ENCODE measurements at places on chromosomes 12 and 14. TPM values are rescaled to one million over a fixed set of nuclear protein-coding genes. Genes with fewer than 3 reads are reported as not detected.

Gene KRT3
- total RNA-seq: not detected

- H3K4me3 ChIP-seq: no peak overlapping the region
- H3K27me3 ChIP-seq: peaks cover 30% of the 10 kb centered on the region
- no peak overlapping the region for H3K27ac ChIP-seq
- H3K4me1 ChIP-seq: no peaks in the 10 kb centered on the region
These were observed 2.0 kb upstream of the MYH6 start for GRCh38 chr14:23409966-23410635.

Gene LAG3
- total RNA-seq: not detected

DNA sequence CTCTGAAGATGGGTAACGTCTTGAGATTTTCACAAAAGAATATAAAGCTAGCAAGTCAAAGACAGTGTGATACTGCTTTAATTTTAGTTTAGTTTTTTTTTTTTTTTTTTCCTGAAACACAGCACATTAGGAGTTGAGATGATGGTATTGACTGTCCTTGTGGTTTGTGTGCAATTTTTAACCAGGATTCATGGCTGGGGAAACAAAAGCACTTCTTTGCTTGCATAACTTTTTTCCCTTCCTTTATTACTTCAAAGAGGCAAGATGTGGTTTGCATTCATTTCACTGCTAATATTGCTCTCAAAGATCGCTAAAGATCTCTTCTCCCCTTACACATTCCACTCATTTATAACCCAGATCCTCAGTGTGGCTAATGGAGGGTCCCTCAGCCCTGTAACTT is 157.1 kb upstream of the PZP start:
- H3K4me3 ChIP-seq: no peak overlapping the region
- no peaks in the 10 kb centered on the region for H3K27me3 ChIP-seq
- no peaks in the 10 kb centered on the region for H3K36me3 ChIP-seq
- H3K27ac ChIP-seq: no peak overlapping the region
- peaks cover 11% of the 10 kb centered on the region for H3K4me1 ChIP-seq

DNA sequence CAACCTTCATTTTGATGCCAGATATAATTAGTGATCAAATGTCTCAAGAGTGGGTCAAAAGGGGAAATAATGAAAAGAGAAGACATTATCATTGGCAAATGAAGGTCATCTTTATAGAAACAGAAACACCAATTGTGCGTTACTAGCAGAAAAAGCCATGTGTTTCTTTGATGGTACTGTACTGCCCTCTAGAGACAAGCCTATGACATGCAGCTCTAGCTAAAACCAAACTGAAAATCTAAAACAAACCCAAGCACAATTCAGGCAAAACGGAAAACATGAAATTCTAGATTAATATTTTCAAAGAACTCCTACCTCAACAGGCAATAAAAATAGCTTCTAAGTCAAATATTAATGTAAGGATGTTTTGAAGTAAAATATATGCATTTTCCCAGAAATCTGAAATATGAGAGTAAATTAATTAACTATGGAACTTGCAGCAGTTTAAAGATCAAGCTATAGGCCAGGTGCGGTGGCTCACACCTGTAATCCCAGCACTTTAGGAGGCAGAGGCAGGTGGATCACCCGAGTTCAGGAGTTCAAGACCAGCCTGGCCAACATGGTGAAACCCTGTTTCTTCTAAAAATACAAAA is 115.4 kb downstream of the KLHL28 start:
- H3K27ac ChIP-seq: no peak overlapping the region
- no peak overlapping the region for H3K4me3 ChIP-seq
- H3K27me3 ChIP-seq: no peaks in the 10 kb centered on the region

- peaks cover 45% of the 10 kb centered on the region for H3K4me1 ChIP-seq
- no peak overlapping the region for H3K4me3 ChIP-seq
- no peaks in the 10 kb centered on the region for H3K36me3 ChIP-seq
- no peaks in the 10 kb centered on the region for H3K27me3 ChIP-seq
- no peak for DNase-seq
These were observed 26.2 kb downstream of the KITLG start for GRCh38 chr12:88553941-88554658.

- H3K27me3 ChIP-seq: no peaks in the 10 kb centered on the region
- H3K27ac ChIP-seq: no peak overlapping the region
- peaks cover 52% of the 10 kb centered on the region for H3K36me3 ChIP-seq
- no peak overlapping the region for H3K4me3 ChIP-seq
- H3K4me1 ChIP-seq: no peaks in the 10 kb centered on the region
These were observed 39.5 kb upstream of the TOMM20L start for GRCh38 chr14:58356268-58356667.

Gene ORMDL2
- total RNA-seq: 19.7 TPM

Gene IFNG
- total RNA-seq: not detected

DNA sequence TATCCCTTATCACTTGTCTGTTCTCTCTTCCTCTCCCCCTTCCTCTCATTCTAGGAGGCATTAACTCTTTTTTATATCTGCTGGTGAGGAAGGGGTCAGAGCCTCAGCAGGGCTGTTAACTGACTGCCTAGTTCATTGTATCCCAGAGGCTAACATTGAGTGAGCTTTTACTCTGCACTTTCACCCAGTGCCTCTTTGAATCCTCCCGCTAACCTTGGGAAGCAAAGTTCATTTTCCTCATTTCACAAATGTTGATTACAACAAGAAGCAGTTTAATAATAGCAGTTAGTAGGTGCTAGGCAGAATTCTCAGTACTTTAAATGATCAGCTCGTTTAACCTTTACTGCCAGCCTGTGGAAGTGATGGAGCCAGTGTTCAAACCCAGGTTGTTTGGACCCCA is 75.5 kb downstream of the POLR3B start:
- peaks cover 36% of the 10 kb centered on the region for H3K36me3 ChIP-seq
- DNase-seq: no peak
- no peaks in the 10 kb centered on the region for H3K27me3 ChIP-seq
- H3K27ac ChIP-seq: no peak overlapping the region

DNA sequence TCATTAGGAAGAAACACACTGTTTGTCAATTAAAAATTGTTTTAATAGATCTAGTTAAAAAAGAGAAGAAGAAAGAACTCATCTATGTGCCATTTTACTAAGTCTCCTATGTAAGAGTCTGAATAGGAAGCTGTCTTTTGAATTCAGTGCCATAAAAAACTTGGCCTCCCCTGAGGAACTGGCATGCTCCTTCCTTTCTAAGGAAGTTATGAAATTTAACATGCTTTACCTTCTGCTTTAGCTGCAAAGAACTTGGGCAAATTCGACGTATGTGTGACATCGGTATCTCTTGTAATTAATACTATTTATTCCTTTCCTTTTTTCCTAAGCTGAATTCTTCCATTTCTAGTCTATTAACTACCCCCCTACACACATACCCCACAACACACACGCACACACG is 12.5 kb downstream of the TM7SF3 start:
- DNase-seq: no peak
- no peak overlapping the region for H3K4me3 ChIP-seq
- no peak overlapping the region for H3K27ac ChIP-seq
- H3K27me3 ChIP-seq: no peaks in the 10 kb centered on the region
- H3K36me3 ChIP-seq: peaks cover 16% of the 10 kb centered on the region

DNA sequence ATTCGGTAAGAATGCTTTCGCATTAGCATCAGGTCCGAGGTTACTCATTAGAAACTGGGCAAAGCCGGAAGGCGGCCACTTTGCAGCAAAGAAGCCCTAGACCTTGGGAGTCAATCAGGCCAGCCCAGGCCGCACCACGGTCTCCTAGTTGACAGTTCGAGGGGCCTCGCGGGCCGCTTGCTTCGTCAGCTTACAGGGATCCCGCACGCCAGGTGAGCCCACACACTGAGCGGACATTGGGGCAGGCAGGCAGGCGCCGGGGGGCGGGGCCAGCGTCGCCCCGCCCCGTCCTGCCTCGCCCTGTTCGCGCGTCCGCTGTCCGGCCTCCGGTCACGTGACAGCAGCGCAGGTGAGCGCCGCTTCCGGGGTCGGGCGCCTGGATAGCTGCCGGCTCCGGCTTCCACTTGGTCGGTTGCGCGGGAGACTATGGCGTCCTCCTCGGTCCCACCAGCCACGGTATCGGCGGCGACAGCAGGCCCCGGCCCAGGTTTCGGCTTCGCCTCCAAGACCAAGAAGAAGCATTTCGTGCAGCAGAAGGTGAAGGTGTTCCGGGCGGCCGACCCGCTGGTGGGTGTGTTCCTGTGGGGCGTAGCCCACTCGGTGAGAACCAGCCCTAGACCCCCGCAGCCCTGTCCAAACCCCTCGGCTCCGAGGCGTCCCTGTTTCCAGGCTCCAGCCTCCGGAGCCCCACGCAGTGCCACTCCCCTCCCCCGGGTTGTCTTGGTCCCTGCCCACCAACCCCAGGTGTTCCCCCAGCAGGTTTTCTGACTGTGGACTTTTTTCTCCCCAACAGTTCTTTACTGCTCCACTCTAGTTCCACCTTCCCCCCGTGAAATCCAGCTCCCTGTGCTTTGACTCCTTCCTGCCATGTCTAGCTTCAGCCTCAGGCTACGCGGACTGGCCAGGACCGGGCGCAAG is at the start of gene PIP4K2C:
PIP4K2C (plus strand) TSS at position 329 of the 918 bp plus-strand sequence; CDS start at position 427, 98 bp downstream.
- peaks cover 27% of the 10 kb centered on the region for H3K4me1 ChIP-seq
- H3K4me3 ChIP-seq: peak within 1 kb of the TSS; percentile 82
- peaks cover 7% of the 10 kb centered on the region for H3K27me3 ChIP-seq
- peaks cover 17% of the 10 kb centered on the region for H3K36me3 ChIP-seq
- peak; percentile 78 for DNase-seq

DNA sequence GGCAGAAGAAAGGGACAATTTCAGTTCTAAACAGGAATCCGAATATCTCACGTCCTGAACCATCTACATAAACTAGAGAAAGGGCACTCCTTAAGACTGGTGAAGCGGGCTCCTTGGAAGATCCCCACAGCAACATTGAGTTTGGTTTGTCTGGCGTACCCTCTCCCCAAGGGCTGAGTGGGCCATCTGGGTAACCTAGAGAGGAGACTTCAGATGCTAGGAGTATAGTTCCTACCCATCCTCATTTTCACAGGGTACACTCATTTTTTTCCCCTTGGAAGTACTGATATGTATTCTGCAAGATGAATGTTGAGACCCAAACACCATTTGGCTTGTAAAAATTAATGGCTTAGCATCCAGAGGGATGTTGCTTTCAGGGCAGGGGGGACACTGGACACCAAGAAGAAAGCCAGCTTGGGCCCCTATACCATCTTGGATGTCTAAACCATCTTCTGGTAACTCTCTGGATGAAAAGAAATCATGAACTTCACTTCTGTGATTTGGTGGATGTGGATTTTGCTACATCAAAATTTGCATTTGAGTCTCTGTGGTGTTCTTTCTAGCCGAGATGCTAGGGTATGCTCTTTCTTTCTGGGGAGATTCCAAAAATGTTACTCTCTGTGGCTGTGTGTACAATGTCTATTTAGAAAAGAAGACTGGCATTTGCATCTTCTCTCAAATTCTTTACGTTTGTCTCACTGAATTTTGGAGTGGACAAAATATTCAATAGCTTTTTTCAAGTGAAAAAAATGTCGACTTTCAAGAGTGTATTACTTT is 97.7 kb downstream of the ETV6 start:
- H3K4me3 ChIP-seq: no peak overlapping the region
- peaks cover 28% of the 10 kb centered on the region for H3K4me1 ChIP-seq
- DNase-seq: no peak
- H3K36me3 ChIP-seq: no peaks in the 10 kb centered on the region
- no peaks in the 10 kb centered on the region for H3K27me3 ChIP-seq

Gene CMA1
- not detected for total RNA-seq

Gene CEBPE
- total RNA-seq: not detected

Gene AKT1
- total RNA-seq: 63.1 TPM

DNA sequence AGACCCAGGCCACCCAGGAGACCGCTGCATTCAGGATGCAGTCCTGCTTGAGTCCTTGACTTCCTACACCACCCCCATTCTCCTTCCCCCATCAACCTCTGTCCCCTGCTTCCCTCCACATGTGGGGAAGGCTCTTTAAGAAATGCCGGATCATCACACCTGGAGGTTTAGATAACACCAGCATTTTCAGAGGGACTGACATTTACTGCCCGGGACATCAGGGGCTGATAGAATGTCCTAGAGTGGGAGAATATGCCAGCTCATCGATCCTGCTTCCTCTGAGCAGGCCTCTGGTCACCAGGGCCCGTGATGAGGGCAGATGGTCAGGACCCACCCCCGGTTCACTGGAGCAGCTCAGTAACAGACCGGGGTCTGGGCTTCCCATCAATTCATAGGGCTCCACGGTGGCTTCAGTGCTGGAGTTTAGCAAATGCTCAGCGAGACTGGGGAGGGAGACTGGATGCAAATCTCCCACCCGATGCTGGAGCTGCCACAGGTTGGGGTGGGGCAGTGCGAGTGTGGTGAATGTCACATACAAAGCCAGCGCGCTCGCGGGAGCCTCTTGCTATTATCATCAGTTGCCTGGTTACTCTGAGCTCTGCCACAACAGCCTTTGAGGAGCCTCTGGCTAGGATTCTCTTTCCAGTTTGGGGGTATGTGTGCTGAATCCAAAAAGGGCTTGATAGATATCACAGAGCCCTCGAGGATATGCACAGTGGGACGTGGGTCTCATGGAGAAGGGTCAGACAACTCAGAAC is 111.6 kb downstream of the RBM19 start:
- H3K4me1 ChIP-seq: peaks cover 10% of the 10 kb centered on the region
- no peak overlapping the region for H3K4me3 ChIP-seq
- no peak overlapping the region for H3K27ac ChIP-seq
- no peak for DNase-seq
- H3K36me3 ChIP-seq: peaks cover 37% of the 10 kb centered on the region

- no peak overlapping the region for H3K4me3 ChIP-seq
- no peak for DNase-seq
- H3K4me1 ChIP-seq: peaks cover 12% of the 10 kb centered on the region
- no peaks in the 10 kb centered on the region for H3K27me3 ChIP-seq
- H3K36me3 ChIP-seq: no peaks in the 10 kb centered on the region
These were observed 1105.4 kb downstream of the VRK1 start for GRCh38 chr14:97902630-97903029.

Gene NEUROD4
- not detected for total RNA-seq

GRCh38 chr14:104665657-104666522 is 23.5 kb upstream of the INF2 start:
- H3K27ac ChIP-seq: no peak overlapping the region
- peaks cover 12% of the 10 kb centered on the region for H3K4me1 ChIP-seq
- H3K36me3 ChIP-seq: no peaks in the 10 kb centered on the region
- peaks cover 2% of the 10 kb centered on the region for H3K27me3 ChIP-seq

Gene TAS2R42
- not detected for total RNA-seq

DNA sequence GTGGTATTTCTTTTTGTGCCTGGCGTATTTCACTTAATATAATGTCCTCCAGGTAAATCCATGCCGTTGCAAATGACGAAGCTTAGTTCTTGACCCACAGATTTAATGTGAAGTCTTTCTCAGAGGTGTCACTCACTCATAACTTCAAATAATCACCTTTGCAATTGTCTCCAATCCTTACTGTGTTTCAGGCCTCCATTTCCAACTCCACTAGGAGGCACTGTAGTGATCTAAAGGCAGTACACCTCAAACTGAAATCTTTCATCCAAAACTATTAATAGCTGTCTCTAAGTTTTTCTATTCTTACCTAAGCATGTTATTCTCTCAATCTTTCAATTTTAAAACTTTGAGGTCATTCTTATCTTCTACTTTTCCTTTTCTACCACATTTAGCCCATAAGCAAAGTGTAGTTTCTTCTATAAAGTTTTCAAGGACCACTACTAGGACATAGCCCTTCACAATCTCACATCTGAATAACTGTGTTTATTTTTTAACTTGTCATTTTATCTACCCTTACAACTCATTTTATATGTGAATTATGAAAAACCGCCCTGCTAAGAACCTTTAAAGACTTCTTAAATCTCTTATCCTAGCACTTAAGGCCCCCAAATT is 25.5 kb upstream of the FBXO34 start:
- H3K4me1 ChIP-seq: peaks cover 6% of the 10 kb centered on the region
- no peaks in the 10 kb centered on the region for H3K36me3 ChIP-seq
- no peak for DNase-seq
- H3K27ac ChIP-seq: no peak overlapping the region
- H3K4me3 ChIP-seq: no peak overlapping the region

GRCh38 chr12:9388379-9388778 is 180.2 kb upstream of the PZP start:
- H3K27ac ChIP-seq: no peak overlapping the region
- H3K4me1 ChIP-seq: no peaks in the 10 kb centered on the region
- no peak overlapping the region for H3K4me3 ChIP-seq
- DNase-seq: no peak
- no peaks in the 10 kb centered on the region for H3K36me3 ChIP-seq
- H3K27me3 ChIP-seq: no peaks in the 10 kb centered on the region

Gene SERPINA12
- 280 TPM for total RNA-seq

Gene BHLHE41
- total RNA-seq: 2.5 TPM

All from suprapubic skin (tissue), 4 donors.